ENCODE measurements at places on chromosomes 4 and X.

GRCh38 chr4:181345931-181346330, 897.3 kb upstream of the TENM3 start:
- no peaks in the 10 kb centered on the region for H3K36me3 ChIP-seq
- H3K4me1 ChIP-seq = no peaks in the 10 kb centered on the region
- H3K4me3 ChIP-seq = no peak overlapping the region
- H3K27me3 ChIP-seq = no peaks in the 10 kb centered on the region
- DNase-seq = no peak
- H3K27ac ChIP-seq = no peak overlapping the region

GRCh38 chr4:8571702-8572685, 8.2 kb upstream of the GPR78 start:
- no peak overlapping the region for H3K27ac ChIP-seq
- no peaks in the 10 kb centered on the region for H3K4me1 ChIP-seq
- H3K27me3 ChIP-seq = peaks cover 8% of the 10 kb centered on the region

GRCh38 chr4:138182838-138183426, 59.2 kb downstream of the SLC7A11 start:
- no peaks in the 10 kb centered on the region for H3K4me1 ChIP-seq
- H3K27ac ChIP-seq = no peak overlapping the region
- DNase-seq = no peak
- peaks cover 27% of the 10 kb centered on the region for H3K36me3 ChIP-seq
- H3K27me3 ChIP-seq = no peaks in the 10 kb centered on the region

- peaks cover 25% of the 10 kb centered on the region for H3K4me1 ChIP-seq
- no peak overlapping the region for H3K4me3 ChIP-seq
- no peaks in the 10 kb centered on the region for H3K27me3 ChIP-seq
Measured at GRCh38 chrX:110086162-110086915, 83.4 kb downstream of the TMEM164 start.

All from activated CD8-positive, alpha-beta memory T cell treated with anti-CD3 and anti-CD28 coated beads, Interleukin-2, amount 10 ng/mL, durations not matched to agents 7 days and 5 days (primary cell).